ENCODE measurements at places on chromosomes 6 and 20. TPM values are rescaled to one million over a fixed set of nuclear protein-coding genes. Genes with fewer than 3 reads are reported as not detected.

The DLK2 gene
- total RNA-seq, result 1.1 TPM

DNA sequence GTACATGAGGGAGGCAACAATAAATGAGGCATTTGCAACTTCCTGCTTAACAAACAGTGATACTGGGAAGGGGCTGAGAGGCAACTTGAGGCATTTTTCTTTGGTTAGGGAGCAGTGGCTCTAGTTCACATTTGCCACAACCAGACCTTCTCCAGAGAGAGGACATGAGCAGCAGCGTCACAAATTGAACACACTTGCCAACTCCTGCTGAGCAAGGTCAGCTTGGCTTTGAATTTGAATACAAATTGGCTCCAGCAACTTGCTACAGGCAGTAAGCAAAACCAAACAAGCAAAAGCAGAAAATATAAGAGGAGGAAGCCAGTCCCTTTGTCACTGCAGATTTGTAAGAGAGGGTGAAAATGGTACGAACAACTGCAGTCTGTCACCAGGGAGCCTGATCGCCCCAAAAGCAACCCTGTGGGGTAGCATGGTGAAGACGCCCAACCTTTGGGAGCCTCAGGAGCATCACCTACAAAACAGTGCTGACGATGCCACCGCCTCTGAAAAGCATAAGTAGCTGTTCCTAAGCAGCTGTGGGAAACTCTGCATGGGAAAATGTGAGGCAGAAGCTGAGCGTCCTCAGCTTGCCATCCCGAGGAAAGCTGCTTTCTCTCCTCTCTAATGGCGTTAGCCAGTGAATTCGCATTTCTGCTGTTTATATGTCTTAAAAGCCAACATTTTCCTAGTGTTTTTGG, 378.7 kb downstream of the RNGTT start:
- H3K4me1 ChIP-seq, result no peaks in the 10 kb centered on the region
- H3K27ac ChIP-seq, result no peak overlapping the region
- H3K4me3 ChIP-seq, result no peak overlapping the region
- DNase-seq, result no peak
- H3K36me3 ChIP-seq, result no peaks in the 10 kb centered on the region

The FRK gene
- 7.7 TPM for total RNA-seq

DNA sequence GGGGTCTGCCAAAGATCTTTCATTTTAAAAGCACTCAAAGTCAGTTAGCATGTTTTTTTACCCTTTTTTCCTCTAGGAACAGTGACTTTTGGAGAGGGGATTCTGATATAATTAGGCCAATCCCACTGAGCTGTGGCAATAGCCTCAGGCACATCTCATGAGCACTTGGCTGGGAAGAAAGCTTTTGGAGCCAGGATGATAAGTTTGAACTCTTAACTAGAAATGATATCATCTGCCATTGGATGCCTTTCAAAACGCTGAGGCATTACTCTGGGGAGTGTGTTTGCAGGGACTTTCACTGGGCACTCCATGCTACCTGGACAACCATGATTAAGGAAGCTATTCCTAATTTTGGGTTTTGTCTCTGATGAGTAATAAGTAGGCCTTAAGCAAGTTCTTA, 3.7 kb downstream of the SCGN start:
- no peaks in the 10 kb centered on the region for H3K36me3 ChIP-seq
- H3K27ac ChIP-seq, result no peak overlapping the region
- H3K4me1 ChIP-seq, result no peaks in the 10 kb centered on the region

DNA sequence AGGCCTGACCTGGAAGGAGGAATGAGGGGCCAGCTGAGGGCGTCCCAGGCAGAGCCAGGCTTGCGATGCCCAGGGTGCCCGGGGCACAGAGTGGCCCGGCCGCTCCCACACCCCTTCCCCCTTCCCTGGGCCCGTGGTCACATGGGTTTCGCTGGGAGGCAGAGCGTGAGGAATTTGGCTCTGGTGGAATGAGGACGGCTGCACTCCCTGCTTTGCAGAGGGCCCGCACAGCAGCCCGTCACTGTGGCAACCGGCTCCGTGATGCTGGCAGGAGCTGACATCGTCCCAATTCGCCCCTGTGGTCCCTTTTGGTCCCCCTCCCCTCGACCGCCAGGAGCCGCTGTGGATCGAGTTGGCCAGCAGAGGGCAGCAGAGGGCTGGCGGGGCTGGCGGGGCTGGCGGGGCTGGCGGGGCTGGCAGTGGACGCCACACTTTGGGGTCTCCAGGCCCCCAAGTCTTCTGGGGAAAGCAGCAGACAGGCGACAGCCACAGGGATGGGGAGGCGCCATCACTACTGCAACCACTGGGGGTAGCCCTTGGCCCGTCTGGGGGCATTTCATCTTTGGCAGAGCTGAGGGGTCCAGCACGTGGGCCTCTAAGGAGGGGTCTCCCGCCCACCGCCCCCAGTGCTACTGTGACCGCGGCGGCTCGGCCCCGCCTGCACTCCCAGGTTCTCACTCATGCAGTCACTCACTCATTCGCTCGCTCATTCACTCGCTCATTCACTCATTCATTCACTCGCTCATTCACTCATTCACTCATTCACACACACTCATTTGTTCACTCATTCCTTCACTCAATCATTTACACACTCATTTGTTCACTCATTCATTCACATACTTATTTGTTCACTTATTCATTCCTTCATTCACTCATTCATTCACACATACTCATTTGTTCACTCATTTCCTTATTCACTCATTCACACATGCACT, 49.7 kb upstream of the BHLHE23 start:
- no peak overlapping the region for H3K27ac ChIP-seq
- H3K36me3 ChIP-seq, result no peaks in the 10 kb centered on the region
- no peak for DNase-seq
- H3K4me3 ChIP-seq, result no peak overlapping the region

- H3K4me1 ChIP-seq, result peaks cover 25% of the 10 kb centered on the region
- no peak within 1 kb of the TSS for H3K4me3 ChIP-seq
- peak; percentile 25 for DNase-seq
- H3K27ac ChIP-seq, result no peak within 1 kb of the TSS
- H3K36me3 ChIP-seq, result no peaks in the 10 kb centered on the region
- H3K27me3 ChIP-seq, result no peaks in the 10 kb centered on the region
Measured at GRCh38 chr6:24935366-24936152, at the start of gene RIPOR2. TSS of gene RIPOR2 (minus strand) at chr6:24935960. CDS start at chr6:24935898, 62 bp downstream.

The RAD21L1 gene
- total RNA-seq, result not detected

The SLC17A9 gene
- 0.66 TPM for total RNA-seq

The WFDC10B gene
- not detected for total RNA-seq

DNA sequence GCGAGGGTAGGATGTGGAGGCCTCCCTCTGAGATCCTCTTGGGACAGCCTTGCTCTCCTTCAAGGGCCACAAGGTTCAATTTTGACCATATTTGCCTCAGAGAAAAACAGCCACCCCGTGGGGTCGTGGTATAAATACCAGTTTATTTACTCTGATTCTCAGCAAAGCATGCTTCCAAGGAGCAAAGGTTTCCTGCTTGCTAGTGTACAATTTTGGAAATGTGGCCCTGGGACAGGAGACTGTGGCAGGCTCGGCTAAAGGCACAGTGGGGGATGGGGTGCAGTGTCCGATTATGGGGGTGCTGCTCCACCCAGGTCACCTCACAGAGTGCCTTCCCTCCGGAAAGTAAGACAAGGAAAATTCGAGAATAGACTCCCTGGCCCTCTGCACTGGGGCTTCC, 31.1 kb downstream of the RBM38 start:
- H3K4me3 ChIP-seq, result no peak overlapping the region
- H3K27ac ChIP-seq, result no peak overlapping the region
- no peak for DNase-seq
- H3K36me3 ChIP-seq, result no peaks in the 10 kb centered on the region

The CRIP3 gene
- total RNA-seq, result 39.0 TPM

The GTSF1L gene
- total RNA-seq, result not detected

The CEP162 gene
- total RNA-seq, result 3.9 TPM

GRCh38 chr6:135266675-135267074, 85.6 kb downstream of the MYB start:
- H3K4me1 ChIP-seq, result no peaks in the 10 kb centered on the region
- H3K27me3 ChIP-seq, result no peaks in the 10 kb centered on the region
- H3K4me3 ChIP-seq, result no peak overlapping the region
- no peaks in the 10 kb centered on the region for H3K36me3 ChIP-seq
- no peak for DNase-seq

GRCh38 chr6:80607811-80608391, 501.4 kb downstream of the BCKDHB start:
- DNase-seq, result no peak
- peak overlapping the region; percentile 61 for H3K27ac ChIP-seq
- no peaks in the 10 kb centered on the region for H3K36me3 ChIP-seq
- no peak overlapping the region for H3K4me3 ChIP-seq

The OPRM1 gene
- not detected for total RNA-seq
